ENCODE measurements at places on chromosomes 1 and 21.

- DNase-seq: no peak
Observed at GRCh38 chr1:49048188-49048587, 271.5 kb upstream of the BEND5 start.

DNA sequence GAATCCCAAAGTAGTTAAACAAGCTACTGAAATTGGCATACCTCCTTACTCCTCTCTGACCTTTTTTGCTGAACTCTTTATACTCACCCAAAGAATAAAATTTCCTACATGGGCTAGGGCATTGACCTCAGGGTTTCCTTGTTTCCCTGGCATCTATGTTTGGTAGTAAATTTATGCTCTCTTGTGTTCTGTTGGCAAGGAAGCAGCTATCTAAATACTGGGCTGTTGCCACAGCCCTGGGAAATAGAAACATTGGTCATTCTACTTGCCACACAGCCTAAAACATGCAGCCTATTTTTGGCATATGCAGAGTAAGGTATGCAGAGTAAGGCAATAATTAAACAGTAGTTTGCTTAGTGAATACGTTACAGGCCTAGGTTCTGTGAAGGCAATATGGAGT, 351.4 kb downstream of the HLX start:
- no peak for DNase-seq

GRCh38 chr1:8031176-8031785, 5.2 kb upstream of the ERRFI1 start:
- DNase-seq: no peak

DNA sequence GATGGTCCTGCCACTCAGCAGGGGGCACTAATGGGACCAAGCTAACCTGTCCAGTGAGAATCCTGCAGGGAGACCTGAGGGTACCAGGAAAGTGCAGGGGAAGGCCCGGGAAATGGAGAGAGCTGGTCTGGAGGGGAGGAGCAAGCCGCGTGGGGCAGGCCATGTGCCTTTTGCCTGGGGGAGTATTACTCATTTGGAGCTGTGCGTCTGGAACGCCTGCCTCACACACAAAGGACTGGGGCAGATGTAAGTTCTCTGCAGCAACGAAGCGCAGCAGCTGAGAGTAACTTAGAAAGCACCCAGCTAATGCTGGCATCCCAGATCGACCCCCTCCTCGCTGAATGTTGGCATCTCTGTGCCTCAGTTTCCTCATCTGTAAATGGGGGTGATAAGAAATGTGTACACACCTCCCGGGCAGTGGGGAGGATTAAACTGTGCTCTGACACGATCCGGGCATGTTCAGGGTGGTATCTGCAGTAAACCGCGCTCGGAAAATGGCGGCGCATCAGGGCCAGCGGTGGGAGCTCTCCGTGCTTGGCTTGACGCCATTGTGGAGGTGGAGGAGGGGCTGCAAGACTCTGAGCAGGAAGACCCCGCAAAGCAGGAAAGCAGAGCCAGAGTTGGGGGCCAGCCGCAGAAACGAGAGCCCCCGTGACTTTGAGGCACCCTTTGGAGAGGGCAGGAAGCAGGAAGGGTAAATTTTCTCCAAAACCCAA, 212.5 kb downstream of the NPHP4 start:
- no peak for DNase-seq

- DNase-seq: no peak
Observed at GRCh38 chr1:89978755-89979154, 16.2 kb upstream of the ZNF326 start.

DNA sequence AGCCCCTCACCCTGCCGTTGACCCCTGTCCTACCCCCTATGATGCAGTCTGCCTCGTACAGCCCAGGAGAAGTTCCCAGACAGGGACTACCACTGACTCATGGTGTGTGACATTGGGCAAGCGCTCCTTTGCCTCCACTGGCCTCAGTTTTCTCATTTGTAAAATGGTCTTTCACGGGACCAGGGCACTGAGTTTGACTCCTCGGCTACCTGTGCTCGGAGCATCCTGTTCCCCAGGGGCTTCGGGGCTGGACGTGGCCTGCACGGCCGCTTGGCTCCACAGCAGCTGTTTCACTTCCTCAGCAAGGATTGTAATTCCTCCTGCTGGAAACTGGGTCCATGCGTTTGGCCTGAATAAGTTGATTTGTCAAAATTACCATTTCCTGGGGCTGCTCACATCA, 277.3 kb downstream of the MATN1 start:
- DNase-seq: no peak

DNA sequence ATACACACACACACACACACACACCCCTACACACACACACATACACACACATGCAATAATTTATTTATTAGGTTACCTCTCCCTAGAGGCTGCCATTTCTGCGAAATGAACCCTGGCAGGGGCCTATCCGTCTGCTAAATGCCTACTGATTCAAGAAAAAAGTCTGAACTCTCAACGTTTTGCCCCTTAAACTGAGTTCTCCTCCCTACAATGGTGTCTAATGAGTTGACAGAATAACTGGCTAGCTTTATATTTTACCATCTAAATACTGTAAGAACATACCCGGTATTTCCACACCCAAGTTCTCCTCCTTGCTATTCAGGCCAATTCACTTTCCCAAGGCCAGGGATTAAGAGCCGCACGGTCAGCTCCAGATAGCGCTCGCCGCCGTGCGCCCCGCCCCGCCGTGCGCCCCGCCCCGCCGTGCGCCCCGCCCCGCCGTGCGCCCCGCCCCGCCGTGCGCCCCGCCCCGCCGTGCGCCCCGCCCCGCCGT, 339 bp upstream of the RNPC3 start:
- no peak for DNase-seq

DNA sequence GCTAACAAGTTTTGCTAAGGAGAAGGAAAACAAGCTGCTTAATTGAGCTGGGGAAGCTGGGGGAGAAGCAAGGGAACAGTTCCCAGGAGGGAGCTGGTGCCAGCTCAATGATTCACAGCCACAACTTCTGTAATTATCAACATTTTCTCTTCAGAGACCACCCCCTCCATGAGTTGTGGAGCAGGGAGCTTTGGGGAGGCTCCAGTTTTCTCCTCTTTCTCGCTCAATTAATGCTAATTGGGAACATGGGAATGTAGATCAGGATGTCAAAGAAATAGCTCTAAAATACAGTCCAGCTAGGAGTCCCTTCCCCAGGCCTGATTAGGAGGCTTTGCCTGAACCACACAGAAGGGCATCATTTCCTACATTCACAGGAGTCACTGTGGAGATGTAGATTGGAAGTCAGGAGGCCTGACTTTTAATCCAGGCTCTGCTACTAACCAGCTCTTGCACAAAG, 12.1 kb upstream of the MNDA start:
- no peak for DNase-seq

GRCh38 chr1:165849353-165850133, 22.1 kb downstream of the UCK2 start:
- no peak for DNase-seq

DNA sequence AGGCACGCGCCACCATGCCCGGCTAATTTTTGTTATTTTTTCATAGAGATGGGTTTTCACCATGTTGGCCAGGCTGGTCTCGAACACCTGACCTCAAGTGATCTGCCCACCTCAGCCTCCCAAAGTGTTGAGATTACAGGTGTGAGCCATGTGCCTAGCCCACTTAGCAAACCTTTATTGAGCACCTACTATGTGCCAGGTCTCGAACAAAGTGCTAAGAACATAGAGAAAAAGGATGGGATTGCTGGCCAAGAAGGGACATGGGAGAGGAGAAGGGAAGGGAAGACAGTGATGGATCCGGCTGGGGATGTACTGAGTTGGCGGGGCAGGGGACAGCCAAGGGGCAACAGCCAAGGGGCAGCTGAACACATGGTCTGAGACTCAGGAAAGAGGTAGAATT, 55.6 kb upstream of the RPL11 start:
- no peak for DNase-seq

- DNase-seq: no peak
Observed at GRCh38 chr1:231286603-231287002, 45.6 kb downstream of the GNPAT start.

DNA sequence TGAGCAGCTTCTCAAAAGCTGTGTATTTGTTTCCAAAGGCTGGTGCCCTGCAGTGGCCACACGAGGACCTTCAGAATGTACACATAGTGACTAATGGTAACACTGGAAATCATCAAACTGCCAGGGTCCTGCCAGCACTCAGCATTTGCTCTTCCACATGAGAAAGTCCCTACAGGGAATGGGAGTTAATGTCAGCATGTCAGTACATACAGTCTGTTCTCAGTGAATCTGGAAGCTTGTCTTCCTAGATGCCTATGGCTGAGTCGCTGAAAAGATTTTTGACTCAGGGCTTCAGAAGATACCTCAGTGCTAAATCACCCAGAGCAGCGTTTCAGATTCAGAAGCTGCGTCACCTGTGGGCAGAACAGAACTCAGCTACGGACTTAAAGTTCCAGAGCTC, 108.2 kb downstream of the CDC7 start:
- no peak for DNase-seq

DNA sequence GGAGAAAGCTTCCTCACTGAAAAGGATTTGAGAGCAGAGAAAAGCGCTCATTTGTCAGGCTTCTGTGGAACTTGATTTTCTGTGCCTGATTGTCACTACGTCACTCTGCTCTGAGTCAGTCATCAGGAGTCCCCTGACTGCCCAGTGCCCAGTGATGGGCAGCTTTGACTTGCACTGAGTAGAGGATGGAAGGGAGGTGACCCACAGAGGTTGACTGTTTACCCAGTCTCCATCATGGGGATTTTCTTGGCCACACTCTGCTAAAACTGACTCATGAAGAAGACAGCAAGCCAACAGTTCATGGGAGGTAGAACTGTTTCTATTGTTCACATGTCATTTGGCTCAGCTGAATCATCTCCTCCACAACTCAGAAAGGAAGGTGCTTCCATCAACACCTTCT, 82.1 kb upstream of the DUSP10 start:
- no peak for DNase-seq

DNA sequence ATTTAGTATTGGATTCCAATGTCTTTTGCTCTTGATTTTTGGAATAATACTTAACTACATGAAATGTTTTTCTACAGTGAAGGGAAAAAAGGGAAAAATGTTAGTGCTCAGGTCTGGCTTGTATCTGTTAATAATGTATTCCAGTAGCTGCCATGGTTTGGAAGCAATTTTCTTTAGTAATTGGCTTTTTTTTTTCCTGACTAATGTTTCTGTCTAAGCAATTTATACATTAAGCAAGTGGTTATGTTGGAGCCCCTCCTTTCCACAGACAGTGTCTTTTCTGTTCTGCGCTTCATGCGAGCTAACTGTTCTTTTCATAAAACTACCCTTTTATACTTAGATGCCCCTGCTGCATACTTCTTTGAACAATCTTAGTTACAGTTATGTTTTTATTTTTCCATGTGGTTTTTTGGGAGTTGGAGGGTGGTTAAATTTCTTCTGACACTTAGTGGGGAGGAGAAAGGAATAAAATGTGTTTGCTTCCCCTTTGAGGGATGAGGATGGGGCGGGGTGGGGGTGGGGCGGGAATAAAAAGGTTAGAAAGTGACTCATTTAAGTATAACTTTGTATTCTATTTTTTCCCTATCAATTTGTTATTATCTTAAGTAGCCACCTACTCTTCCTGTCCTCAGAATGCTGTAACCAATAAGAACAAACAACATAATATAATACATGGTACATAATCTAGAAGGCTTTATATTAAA, 83.1 kb downstream of the CLIC4 start:
- DNase-seq: no peak

DNA sequence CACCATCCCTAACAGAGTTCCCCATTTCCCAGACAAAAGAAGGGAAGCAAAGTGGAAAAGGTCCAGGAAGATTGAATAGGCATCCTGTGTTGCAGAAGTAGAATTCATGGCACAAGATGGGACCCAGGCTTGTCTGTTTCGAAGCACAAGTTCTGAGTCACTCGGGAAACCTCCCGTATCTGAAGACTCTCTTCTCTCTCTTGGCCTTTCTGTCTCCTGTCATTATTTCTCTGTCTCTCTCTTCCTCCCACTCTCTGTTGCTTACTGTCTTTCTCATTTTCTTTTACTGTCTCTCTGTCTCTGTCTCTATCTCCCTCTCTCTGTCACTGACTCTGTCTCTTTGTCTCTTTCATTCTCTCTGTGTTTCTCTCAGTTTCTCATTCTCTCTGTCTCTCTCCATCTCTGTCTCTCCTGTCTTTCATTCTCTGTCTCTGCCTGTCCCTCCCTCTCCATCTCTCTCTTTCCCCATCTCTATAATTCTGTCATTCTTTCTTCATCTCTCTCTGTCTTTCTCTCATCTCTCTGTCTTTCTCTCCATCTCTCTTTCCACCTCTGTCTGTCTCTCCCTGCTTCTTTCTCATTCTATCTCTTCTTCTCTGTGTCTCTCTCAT, 23.7 kb downstream of the RNF187 start:
- DNase-seq: no peak

- no peak for DNase-seq
Observed at GRCh38 chr1:33828654-33829053, 35.2 kb upstream of the HMGB4 start.

- DNase-seq: no peak
Observed at GRCh38 chr1:226432586-226433340, 24.9 kb upstream of the PARP1 start.

- DNase-seq: no peak
Observed at GRCh38 chr1:54125386-54126070, 27.3 kb downstream of the CDCP2 start.

- DNase-seq: no peak
Observed at GRCh38 chr1:201319631-201320030, 36.3 kb downstream of the PKP1 start.

DNA sequence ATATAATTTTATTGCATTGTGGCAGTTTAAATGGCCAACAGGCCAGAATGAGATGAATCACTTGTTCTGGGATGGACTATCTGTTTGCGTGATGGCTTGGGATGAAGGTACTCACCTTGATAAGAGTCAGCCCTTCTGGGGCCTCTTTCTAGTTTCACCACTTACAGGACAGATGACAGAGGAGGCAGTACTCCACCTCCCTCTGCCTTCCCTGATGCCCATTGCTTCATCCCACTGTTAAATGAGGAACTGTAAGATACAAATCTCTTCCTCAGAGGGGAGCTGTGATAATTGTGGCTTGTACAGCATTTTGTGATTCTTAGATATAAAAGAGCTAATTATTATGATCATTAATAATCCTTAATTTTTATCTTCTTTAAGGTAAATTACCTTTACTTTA, 3.7 kb upstream of the TCHH start:
- no peak for DNase-seq

DNA sequence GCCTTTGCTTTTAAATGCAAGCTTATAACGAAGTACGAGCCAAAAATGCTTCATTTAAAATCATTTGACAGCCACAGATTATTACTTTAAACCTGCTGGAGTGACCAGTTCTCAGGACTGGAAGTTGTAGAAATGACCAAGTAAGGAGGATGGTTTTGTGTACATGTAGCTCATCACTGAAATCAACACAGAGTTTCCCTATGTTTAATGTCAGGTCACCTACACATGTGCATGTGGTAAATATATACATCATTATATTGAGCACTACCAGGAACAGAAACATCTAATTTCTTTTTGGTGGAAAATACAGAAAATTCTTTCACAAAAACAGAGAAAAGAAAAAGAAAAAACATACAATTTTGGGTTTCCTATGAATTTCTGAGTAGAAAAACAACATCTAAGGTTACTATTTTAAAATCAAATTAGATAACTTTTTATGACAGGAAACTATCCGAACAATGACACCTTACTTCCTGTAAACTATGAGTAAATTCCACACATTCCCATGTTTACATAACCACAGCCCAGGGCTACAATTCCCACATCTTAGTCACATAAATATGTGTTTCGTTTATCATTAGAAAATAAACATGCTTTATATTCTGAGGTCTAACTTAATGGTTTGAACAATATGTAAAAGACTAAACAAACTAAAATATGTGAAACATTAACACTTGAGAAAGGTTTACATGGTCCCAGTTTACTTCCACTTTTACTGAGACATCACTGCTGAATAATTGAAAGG, 73.6 kb downstream of the ZNF281 start:
- no peak for DNase-seq

Measured in CD4-positive, alpha-beta T cell (primary cell).